Activated CD4-positive, alpha-beta T cell treated with anti-CD3 and anti-CD28 coated beads, Interleukin-2, amount 50 U/mL, for 24 hours (primary cell): ENCODE measurements at places on chromosomes 6 and 20.

- DNase-seq, result no peak
Measured at GRCh38 chr20:59015411-59015810, 3.8 kb upstream of the TUBB1 start.

DNA sequence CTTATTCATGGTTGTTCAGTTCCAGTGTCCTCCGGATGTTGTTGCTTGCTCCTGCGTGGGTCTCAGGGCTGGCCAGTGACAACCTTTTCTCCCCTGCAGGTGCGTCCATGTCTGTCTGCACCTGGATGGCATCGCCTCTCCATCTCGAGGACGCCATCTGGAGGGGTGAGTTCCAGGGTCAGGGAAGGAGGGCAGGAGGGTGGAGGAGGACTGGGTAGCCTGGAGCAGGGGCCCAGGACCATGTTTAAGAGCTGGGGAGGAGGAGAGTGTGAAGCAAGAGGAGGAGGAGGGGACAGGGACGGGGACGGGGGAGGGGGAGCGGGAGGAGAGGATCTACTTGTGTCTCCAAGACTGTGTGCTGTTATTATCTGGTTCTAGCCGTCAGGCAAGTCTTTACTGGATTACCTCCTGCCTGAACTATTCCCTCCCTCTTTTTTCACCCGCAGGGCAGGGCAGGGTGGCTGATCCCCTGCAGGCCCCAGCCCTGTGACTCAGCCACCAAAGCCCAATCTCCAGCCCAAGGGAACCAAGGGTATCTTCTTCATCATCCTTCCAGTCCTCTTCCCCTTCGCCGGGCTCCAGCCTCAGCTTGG, 32.2 kb upstream of the TULP1 start:
- DNase-seq, result no peak

DNA sequence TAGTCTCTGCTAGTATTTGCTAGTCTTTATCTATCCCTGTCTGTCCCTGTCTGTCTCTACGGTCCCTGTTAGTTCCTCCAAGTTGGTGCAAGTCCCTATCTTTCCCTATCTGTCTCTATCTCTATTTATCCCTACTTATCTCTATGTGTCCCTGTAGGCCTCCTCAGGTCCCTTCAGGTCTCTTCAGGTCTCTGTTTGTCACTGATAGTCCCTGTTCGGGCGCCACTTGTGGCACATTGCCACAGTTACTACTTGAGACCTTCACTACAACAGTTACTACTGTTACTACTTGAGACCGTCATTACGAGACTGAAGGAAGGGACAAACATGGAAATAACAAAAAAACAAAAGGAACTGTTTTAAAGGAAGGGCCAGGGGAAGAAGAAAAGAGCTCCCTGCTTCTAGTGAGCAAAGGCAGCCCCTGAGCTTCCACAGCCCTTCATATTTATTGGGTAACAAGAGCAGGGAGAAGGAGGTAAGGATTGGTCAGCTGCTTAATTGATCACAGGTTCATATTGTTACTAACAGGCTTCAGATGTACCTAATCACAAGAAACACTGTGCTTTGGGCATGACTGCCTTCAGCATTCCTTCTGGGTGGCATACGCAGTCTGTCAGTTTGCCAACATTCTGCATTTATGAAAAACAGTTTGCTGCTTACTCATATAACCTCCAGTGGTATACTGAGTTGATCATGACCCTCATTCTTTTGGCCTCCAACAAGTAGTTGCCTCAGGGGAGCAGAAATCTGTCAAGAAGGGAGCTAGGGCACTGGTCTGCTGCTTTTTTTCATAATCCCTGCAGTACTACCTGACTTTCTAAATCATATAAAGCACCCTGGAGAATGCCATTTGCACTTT, 8.4 kb downstream of the EPB41L2 start:
- DNase-seq, result no peak

DNA sequence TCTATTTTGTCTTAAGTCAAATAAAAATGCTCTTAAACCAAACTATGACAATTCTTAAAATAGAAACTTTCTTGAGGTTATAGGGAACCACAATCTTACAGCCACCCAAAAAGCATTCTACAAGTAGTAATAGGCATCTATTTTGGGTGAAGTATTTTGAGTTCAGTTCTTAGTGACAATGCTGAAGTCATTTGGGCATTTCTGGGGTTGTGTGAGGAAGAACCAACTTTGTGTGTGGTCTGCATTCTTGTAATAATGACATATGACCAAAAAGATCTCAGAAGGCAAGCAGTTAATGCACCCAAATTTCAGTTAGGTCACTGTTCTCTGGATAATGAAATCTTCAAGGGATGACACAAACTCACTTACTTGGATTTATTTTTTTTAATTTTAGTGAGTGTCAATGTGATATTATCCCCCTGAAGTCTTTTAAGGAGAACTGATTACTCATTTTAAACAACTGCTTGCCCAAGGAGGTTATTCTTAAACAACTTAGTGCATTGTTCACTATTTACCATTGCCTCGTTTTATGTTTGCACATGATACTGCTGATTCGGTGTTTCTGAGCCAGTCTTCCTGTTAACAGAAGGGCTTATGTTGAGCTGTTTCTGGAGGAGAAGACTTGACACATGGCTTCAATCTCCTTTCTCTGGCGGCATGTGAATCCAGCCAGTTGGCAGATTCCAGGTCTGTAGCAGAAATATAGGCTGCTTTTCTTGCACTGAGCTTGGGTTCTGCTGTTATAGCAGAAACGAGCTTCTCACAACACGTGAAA, 618.9 kb downstream of the BCKDHB start:
- DNase-seq, result no peak

DNA sequence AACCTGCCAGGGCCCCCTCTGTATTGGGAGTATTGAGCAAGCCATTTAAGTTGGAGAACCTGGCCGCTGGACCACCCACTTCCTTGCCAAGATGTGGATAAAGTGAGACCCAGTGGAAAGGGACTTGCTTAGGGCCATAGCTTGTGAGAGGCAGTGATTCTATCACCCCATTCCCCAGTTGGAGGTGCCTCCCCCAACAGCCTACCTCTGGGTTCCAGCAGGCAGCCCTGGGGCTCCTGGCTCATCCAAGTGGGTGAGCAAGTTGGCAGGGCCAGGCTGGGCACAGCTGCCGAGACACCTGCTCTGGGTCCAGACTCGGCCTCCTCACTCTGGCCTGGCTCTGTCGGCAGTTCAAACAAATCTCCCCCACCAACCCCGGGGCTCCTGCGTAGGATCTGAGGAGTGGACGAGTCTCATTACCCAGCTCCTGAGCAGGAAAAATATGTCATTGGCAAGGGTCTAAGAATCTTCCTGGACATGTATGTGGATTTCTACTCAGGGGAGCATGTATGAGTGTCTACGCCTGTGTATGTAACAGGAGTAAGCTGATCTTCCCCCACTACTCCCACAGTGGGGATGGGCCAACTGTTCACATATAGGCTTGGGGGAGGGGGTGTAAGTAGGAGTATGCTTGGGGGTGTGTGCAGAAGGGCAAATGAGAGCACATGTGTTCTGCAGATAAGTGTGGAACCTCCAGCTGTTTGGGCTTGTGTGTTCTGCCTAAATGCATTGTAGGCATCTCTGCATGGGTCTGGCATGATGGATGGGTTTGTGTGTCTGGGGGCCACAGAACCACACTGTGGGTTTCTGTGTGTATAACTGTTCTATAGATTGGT, 1.9 kb downstream of the ID1 start:
- no peak for DNase-seq
